Upper lobe of right lung (tissue), 1 donor: ENCODE measurements at places on chromosomes 5 and 9. TPM values are rescaled to one million over a fixed set of nuclear protein-coding genes. Genes with fewer than 3 reads are reported as not detected.

- H3K27me3 ChIP-seq = no peaks in the 10 kb centered on the region
- no peak overlapping the region for H3K4me3 ChIP-seq
- H3K27ac ChIP-seq = no peak overlapping the region
- peaks cover 8% of the 10 kb centered on the region for H3K4me1 ChIP-seq
These were observed 182.9 kb upstream of the MAP1B start for GRCh38 chr5:71924325-71924724.

TESK1 gene
- total RNA-seq = 43.9 TPM

DNA sequence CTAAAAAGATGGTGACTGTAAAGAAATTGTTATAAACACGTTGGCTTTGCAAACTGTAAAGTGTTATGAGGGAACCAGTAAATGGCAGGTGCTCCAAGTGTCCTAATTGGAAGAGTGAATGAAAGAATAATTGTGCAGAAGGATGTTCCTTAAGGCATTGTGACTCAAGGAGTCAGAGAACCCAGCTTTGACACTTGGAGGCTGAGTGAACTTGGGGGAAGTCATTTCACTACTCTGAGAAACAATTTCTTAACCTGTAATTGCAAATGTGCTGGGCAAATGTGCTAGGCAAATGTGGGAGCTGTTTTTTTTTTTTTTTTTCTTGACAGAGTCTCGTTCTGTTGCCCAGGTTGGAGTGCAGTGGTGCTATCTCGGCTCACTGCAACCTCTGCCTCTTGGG lies 84.0 kb upstream of the TNFSF8 start:
- no peaks in the 10 kb centered on the region for H3K27me3 ChIP-seq
- H3K4me1 ChIP-seq = peaks cover 4% of the 10 kb centered on the region
- no peak overlapping the region for H3K27ac ChIP-seq
- DNase-seq = no peak
- H3K4me3 ChIP-seq = no peak overlapping the region
- no peaks in the 10 kb centered on the region for H3K36me3 ChIP-seq

- peaks cover 10% of the 10 kb centered on the region for H3K4me1 ChIP-seq
- no peaks in the 10 kb centered on the region for H3K27me3 ChIP-seq
- H3K27ac ChIP-seq = peak overlapping the region; percentile 51
- no peaks in the 10 kb centered on the region for H3K36me3 ChIP-seq
- no peak overlapping the region for H3K4me3 ChIP-seq
- no peak for DNase-seq
These were observed 6.4 kb upstream of the DCTN4 start for GRCh38 chr5:150765011-150765798.

TERT gene
- not detected for total RNA-seq

DNA sequence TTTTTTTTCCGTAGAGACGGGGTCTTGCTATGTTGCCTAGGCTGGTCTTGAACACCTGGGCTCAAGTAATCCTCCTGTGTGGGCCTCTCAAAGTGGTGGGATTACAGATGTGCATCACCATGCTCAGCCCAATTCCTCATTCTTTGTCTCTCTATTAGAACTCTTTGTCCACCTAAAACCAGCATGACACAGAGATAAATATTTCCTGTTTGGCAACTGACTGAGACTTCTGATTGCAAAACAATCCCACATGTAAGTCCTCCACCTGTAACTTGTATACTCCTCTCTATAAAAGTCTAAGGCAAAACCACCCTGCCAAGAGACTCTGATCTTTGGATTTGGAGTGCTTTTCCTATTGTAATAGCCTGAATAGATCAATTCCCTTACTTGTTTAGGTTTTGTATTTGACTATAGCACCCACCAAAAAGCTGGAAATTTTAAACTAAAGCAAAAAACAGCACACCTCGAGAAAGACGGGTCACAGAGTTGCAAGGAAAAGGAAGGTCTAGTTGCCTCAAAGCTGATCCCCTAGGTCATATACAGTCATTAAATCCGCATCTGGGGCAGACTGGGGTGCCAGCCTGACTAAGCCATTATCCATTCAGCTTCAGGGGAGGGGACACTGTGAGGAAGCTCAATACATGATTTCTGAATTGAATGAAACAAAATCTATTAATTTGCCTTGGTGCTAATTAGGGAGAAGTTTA lies 13.5 kb upstream of the KIF27 start:
- DNase-seq = no peak
- no peak overlapping the region for H3K4me3 ChIP-seq
- H3K36me3 ChIP-seq = peaks cover 10% of the 10 kb centered on the region
- H3K27ac ChIP-seq = no peak overlapping the region
- H3K4me1 ChIP-seq = peaks cover 12% of the 10 kb centered on the region

GRCh38 chr9:87570000-87570908 lies 72.6 kb downstream of the DAPK1 start:
- peak overlapping the region; percentile 32 for H3K27ac ChIP-seq
- no peak for DNase-seq
- H3K36me3 ChIP-seq = peaks cover 3% of the 10 kb centered on the region

C5orf52 gene
- total RNA-seq = not detected

GRCh38 chr5:127216898-127217675 lies 73.5 kb upstream of the MEGF10 start:
- H3K27me3 ChIP-seq = no peaks in the 10 kb centered on the region
- H3K4me3 ChIP-seq = no peak overlapping the region
- no peaks in the 10 kb centered on the region for H3K36me3 ChIP-seq
- H3K4me1 ChIP-seq = no peaks in the 10 kb centered on the region

- peak overlapping the region; percentile 54 for H3K4me3 ChIP-seq
- DNase-seq = no peak
- no peaks in the 10 kb centered on the region for H3K36me3 ChIP-seq
- H3K4me1 ChIP-seq = peaks cover 9% of the 10 kb centered on the region
- no peaks in the 10 kb centered on the region for H3K27me3 ChIP-seq
These were observed 617.8 kb downstream of the PDE4D start for GRCh38 chr5:59275510-59276324.

DNA sequence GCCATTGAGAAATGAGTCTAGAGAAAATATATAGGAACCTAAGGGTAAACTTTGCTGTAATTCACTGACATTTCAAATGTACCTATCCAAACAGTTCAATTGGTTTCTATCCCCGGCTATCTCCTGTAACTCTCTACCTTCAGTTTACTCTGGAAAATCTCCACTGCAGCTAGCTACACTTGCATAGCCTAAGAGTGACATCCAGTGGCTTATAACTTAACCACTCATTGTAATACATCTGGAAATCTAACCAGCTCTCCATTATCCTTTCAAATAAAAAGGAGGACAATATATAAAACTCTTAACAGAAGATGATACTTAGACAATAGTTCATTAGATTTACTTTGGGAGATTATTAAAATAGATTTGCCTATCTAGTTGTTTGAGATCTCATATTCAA lies 35.3 kb upstream of the SPDL1 start:
- no peak overlapping the region for H3K27ac ChIP-seq
- no peak for DNase-seq
- H3K4me1 ChIP-seq = no peaks in the 10 kb centered on the region
- no peaks in the 10 kb centered on the region for H3K36me3 ChIP-seq
- H3K4me3 ChIP-seq = no peak overlapping the region

ANKRD34B gene
- 0.35 TPM for total RNA-seq

DNA sequence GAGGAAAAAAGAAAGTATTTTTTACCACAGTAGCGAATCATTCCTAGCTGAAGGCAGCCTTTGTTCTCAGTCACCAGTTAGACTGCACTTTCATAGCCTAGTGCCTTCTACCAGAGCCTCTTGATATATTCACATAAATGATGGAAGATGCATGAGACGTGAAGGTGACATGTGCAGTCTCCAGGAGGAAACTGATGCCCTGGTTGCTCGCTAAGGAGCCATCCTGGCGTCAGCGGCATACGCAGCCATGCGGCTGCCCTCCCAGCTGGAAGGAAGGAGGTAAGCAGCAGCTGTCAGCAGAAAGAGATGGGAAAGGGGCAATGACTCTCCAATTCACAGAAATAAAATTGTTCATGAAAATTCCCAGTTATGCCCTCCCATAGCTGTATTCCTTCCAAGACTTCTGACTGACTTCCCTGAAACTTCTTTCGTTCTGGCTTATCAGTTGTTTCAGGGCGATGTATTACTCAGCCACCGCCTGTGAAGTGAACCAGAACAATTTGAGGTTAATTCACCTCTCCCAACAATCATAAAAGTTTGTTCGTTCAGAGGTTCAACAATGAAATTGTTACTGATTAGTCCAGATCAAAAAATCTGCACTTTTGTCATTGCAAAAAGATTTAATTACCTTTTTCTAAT lies 331.2 kb downstream of the NR2F1-AS1 start:
- H3K27me3 ChIP-seq = no peaks in the 10 kb centered on the region
- peak overlapping the region; percentile 27 for H3K4me3 ChIP-seq
- no peaks in the 10 kb centered on the region for H3K4me1 ChIP-seq
- peak overlapping the region; percentile 58 for H3K27ac ChIP-seq
- no peaks in the 10 kb centered on the region for H3K36me3 ChIP-seq
- no peak for DNase-seq

MARVELD2 gene
- total RNA-seq = 32.4 TPM

PRDM9 gene
- not detected for total RNA-seq

PSMD5 gene
- 38.2 TPM for total RNA-seq

- no peak overlapping the region for H3K4me3 ChIP-seq
- H3K27me3 ChIP-seq = no peaks in the 10 kb centered on the region
- H3K36me3 ChIP-seq = no peaks in the 10 kb centered on the region
- H3K27ac ChIP-seq = no peak overlapping the region
- peaks cover 7% of the 10 kb centered on the region for H3K4me1 ChIP-seq
- DNase-seq = no peak
These were observed 30.0 kb upstream of the IL6ST start for GRCh38 chr5:56024810-56025150.

GRCh38 chr5:180809403-180810209 lies 7.0 kb upstream of the MGAT1 start:
- H3K27me3 ChIP-seq = no peaks in the 10 kb centered on the region
- no peak for DNase-seq
- peak overlapping the region; percentile 97 for H3K27ac ChIP-seq
- peak overlapping the region; percentile 64 for H3K4me3 ChIP-seq
- H3K36me3 ChIP-seq = no peaks in the 10 kb centered on the region
- H3K4me1 ChIP-seq = peaks cover 60% of the 10 kb centered on the region

GRCh38 chr5:14483504-14484157 lies 98.0 kb upstream of the OTULINL start:
- H3K4me3 ChIP-seq = no peak overlapping the region
- DNase-seq = no peak
- H3K27me3 ChIP-seq = no peaks in the 10 kb centered on the region
- H3K4me1 ChIP-seq = no peaks in the 10 kb centered on the region
- H3K27ac ChIP-seq = no peak overlapping the region
- H3K36me3 ChIP-seq = peaks cover 92% of the 10 kb centered on the region

DNA sequence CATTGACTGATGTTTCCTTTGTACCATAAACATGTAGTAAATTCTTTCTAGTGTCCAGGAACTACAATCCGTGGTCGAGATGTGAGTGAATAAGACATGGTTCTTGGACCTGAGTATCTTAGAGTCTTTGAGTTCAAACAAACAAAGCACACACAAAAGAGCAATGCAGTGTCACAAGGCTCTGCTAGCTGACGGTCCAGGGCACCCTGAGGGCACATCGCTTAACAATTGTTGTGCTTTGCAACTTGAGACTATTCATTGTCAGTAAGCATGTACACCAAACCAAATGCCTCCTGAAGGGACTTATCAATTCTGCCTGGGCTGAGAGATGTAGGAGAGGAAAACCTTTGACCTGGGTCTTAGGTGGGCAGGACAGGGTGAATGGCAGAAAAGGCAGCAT lies 84.8 kb downstream of the CAMK4 start:
- H3K4me3 ChIP-seq = no peak overlapping the region
- H3K36me3 ChIP-seq = no peaks in the 10 kb centered on the region
- no peak overlapping the region for H3K27ac ChIP-seq
- H3K27me3 ChIP-seq = no peaks in the 10 kb centered on the region
